Hematopoietic multipotent progenitor cell treated with erythropoietin and hydrocortisone succinate and interleukin-3 and kit ligand, for 17 days (in vitro differentiated cells): ENCODE measurements at places on chromosomes 4 and X.
A peak's percentile ranks its signal among the peaks of the same experiment; 100 is the strongest.

DNA sequence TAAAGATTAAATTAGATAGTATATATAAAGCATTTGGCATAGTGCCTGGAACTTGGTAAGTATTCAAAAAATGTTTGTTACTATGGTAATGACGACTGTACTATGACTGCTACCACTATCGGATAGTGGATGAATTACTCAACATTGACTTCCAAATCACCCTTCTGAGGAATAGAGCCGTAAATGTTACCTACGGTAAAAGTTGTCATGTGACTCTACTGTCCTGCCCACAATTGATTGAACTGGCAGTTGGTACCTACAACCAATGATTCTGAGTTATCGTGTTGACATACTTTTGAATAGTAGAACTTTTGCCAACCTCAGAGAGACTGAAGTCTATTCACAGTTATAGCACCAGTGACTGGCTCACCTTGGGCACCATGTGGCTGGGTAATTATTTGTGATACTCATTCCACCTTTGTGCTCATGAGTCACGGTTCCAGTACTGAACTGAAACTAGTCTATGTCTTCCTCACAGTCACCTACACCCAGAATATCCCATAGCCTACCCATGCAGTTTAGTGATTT, 185.5 kb upstream of the PITX2 start:
- no peak for DNase-seq

DNA sequence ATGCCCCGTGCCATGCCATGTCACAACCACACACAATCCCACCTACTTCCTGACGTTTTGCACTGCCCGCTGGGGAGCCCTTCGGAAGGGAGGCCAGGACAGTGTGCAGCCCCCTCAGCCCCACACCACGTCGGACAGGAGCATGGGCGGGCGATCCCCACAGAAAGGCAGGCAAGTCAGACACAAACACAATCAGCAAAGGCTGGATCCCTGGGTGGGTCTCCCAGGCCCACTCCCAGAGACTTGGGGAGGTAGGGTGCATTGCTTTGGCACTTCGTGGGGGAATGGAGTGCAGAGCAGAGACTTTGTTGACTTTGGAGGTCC, 14.1 kb downstream of the LETM1 start:
- DNase-seq, result no peak

DNA sequence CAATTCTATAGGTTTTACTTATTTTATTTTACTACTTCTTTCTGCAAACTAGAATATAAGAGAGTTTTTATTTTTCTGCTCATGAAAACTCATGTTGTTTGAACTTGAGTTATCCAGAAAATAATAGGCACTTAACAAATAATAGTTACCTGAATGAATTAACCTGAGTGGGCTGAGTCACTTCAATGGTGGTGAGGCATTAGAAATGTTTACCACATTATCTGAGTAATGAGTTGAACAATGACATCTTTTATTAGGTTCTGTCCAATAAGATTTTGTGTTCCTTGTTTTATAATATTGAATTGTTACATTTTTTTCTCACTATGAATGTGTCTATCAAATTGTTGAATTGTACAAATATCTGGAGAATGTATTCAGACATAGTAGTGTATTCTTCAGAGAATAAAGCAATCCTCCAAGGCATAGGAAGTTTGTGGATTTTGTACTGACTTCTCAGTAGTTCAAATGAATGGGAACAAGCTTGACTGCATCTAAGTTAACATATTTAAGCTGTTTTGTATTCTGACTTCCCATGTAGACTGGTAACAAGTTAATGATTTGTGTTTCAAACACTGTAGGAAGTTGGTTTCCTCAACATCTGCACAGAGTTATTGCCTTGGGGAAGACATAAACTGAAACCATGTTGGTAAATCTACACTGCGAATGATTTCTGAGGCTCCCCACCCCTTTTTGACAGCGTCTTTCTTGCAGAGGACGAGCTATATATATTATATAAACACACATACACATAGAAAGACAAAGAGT, 1808.9 kb upstream of the TENM3 start:
- no peak for DNase-seq

DNA sequence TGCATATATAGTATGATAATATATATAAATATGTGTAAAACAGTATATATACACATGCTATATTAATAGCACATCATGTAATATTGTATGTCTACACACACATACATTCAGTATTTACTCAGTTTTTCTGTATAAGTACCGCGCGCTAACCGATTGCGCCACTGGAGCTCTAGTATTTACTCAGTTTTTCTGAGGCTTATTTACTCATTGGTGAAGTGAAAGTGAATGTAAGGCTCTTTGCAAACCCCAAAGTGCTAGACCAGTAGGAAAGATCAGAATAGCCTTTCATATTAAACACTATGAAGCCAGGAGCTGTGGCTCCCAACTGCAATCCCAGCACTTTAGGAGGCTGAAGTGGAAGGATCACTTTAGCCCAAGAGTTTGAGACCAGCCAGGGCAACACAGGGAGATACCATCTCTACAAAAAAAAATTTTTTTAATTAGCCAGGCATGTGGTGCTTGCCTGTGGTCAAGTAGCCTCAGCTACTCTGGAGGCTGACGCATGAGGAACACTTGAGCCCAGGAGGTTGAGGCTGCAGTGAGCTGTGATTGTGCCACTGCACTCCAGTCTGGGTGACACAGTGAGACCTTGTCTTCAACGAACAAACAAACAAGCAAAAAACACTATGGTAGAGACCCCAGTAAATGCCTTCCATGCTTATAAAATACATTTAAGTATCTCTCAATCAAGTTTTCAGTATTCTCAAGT, 125.8 kb downstream of the KIT start:
- no peak for DNase-seq

DNA sequence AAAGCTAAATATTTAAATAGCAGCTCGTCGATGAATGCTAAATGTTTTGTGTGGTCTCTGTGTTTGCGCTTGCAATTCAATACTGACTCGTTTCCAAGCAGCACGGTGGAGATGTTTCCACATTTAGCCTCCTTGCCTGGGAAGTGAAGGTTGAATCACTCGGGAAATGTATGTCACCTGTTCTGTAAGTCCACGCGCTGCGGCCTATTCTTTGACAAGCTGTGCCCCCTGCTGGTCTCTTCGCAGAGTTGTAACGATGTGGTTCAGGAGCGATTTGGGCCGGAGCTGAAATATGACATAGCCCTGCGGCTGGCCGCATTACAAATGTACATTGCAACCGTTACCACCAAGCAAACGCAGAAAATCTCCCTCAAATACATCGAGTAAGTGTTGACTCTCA, 89.6 kb upstream of the PRPS2 start:
- no peak for DNase-seq

DNA sequence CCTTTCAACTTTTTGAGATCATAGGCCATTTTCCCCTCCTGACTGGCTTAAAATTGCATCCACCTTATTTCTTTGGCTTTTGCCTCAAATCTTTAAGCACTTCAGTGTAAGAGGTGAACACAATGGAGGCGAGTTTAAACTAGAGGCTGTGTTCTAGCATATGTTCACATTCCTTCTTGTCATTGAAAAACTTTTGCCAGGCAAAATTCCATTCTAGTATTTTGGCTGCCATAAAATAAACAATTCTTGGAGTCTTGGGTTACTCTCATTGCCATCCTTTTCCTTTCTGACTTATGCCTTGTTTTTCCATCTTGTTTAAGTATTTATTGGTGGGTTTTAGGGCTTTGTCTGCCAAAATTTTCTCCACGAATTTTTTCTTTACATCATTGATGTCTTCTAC, 137.3 kb upstream of the ANXA10 start:
- DNase-seq, result no peak

- DNase-seq, result no peak
Observed at GRCh38 chrX:154785716-154786115, 19.6 kb downstream of the MPP1 start.

GRCh38 chrX:150643271-150643670, 49.9 kb upstream of the MTMR1 start:
- no peak for DNase-seq

- peak; percentile 86 for DNase-seq
Observed at GRCh38 chrX:135003876-135004623, 13.3 kb downstream of the SMIM10 start.

- DNase-seq, result no peak
Observed at GRCh38 chr4:173213296-173213695, 44.7 kb downstream of the GALNT7 start.

GRCh38 chr4:78167510-78167909, 110.4 kb downstream of the FRAS1 start:
- no peak for DNase-seq

DNA sequence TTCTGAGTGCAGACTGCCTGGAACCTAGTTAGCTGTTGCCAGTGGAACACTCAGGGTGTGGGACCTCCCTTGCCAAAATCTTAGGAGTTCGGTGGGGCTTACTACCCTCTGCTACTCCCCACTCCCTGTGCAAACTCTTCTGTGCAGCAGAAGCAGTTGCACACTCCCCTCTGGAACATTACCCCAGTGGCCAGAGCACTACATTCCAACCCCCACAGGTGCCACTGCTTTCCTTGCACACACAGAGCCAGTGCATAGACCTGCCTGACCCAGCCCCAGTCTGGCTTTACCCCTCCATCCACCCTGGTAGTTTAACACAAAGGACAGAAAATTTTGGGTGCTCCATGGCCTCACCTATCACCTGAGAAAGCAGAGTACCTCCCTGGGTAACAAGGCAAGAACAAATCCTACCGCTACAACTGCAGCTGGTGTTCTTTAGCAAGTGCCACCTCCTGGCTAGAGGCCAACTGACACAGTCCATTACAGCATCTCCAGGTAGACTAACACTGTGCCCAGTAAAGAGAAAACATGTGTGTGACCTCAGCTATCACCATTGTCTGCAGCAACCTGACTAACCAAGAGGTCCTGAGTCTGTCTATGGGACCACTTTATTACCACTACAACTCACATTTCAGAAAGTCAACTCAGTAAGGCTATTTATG, 11.5 kb upstream of the RASSF6 start:
- DNase-seq, result no peak

DNA sequence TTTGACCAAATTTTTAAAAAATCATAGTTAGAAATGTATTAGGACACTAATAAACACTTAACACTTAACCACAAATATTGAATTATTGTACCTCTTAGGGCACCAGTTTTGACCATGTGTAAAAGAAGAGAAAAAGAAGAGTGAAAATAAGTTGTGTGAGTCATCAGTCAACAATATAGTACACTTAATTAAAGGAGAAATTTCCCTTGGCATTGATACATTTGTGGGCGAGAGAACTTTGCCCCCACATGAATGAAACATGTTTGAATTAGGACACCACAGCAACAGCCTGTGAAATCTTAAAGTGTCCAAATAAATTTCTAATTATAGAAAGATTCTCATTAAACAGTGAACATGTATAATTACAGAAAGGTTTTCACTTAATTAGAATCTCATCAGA, 1292.8 kb upstream of the TENM3 start:
- DNase-seq, result no peak

GRCh38 chr4:15930314-15930713, 8.2 kb downstream of the FGFBP1 start:
- DNase-seq, result no peak

GRCh38 chr4:55311792-55312488, 34.1 kb upstream of the SRD5A3 start:
- DNase-seq, result no peak

DNA sequence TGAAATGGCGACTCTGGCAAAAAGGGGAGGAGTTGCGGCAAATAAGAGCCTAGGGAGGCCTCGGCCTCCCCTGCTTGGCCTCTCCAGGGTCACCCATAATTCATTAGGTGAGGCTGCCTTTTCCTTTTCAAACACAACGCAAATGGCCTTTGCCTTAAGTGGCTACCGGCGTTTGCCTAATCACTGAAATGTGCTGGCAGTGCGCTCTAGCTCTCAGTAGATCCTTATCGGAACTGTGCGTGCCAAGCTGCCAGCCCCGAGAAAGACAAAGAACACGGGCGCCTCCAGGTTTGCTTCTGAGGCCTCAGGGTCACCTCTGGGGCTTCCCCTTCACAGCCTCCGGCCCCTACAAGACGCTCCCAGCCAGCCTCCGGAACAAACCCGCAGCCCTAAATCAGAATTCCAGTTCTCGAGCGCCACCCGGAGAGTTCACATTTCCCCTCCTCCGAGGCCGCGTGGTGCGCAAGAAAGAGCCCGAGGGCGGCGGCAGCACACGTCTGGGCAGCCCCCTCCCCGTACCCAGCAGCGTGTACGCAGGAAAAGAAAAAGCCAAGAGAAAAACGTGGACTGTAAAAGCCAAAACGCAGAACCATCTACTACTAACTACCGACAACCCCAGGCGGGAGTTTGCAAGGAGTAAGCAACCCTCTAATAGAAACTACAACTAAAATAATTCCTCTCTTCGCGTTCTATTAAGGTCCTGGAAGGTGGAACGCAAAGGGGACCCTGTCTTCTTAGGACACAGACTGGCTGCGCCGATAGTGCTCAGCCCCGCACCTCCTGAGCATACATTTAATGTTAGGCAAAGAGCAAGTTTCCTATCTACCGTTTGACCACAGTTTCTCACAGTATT, 76.5 kb upstream of the BCOR start:
- DNase-seq, result no peak

DNA sequence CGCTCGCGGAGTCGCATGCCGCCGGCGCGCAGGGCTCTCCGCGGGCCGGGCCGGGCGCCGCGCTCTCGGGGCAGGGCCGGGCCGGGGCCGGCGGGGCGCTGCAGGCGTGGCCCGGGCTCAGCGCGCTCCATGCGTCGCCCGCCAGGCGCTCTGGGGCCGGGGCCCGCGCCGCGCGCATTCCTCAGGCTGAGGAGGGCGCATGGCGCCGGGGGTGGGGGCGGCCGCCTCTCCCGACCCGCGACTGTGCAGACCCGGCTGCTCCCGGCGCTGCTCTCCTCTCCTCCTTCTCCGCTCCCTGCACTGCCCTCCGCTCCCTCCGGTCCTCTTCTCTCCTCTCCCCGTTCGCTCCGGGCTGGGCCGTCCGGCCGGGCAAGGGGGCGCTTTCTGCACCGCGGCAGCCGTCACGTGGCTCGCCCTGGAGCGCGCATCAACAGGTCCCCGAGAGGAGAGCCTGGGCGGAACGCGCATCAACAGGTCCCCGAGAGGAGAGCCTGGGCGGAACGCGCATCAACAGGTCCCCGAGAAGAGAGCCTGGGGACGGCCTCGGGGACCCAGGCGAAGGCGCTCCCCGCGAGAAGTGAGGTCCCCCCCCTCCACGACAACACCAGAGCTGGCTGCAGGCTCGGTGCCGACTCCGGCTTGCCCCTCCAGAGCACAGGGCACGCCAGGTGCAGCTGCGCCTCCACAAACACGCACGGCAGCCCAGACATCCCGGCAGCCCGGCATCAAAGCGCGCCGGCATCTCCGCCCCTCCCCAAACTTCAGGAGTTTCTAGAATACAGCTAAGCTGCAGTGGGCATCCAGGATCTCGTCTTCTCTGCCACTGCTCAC, 12.9 kb downstream of the PPP2R3B start:
- no peak for DNase-seq

- DNase-seq, result no peak
Observed at GRCh38 chrX:47199286-47199685, 5.7 kb downstream of the UBA1 start.
